ENCODE measurements at places on chromosomes 7 and 10. TPM values are rescaled to one million over a fixed set of nuclear protein-coding genes. Genes with fewer than 3 reads are reported as not detected.
A peak's percentile ranks its signal among the peaks of the same experiment; 100 is the strongest.

GRCh38 chr7:7969306-7970236, 975 bp downstream of the GLCCI1 start:
- no peaks in the 10 kb centered on the region for H3K27me3 ChIP-seq
- H3K4me3 ChIP-seq = peak overlapping the region; percentile 88
- H3K36me3 ChIP-seq = no peaks in the 10 kb centered on the region
- peak; percentile 84 for DNase-seq

- peak overlapping the region; percentile 80 for H3K27ac ChIP-seq
- peak; percentile 89 for DNase-seq
- H3K4me3 ChIP-seq = peak overlapping the region; percentile 81
- H3K36me3 ChIP-seq = no peaks in the 10 kb centered on the region
These were observed 167.9 kb downstream of the NEURL1 start for GRCh38 chr10:103661198-103661950.

DNA sequence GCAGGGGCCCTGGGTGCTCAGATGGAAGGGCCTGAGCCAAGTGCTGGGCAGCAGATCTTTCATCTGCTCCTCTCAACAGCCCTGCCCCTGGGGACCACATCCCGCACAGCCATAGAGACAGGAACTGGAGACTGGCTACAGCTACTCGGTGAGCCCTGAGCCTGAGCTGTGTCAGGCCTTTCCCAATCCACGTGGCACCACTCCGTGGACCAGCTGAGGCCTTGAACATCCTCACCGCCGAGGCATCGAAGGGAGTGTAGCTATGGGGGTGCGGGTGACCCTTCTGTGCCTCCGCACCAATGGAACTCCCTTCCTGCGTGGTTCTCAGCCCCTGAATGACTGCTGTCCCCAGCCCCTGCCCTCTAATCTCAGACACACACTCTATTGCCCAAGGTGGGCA, 362.7 kb upstream of the SHH start:
- H3K27ac ChIP-seq = no peak overlapping the region
- H3K4me3 ChIP-seq = no peak overlapping the region
- no peaks in the 10 kb centered on the region for H3K4me1 ChIP-seq
- no peaks in the 10 kb centered on the region for H3K36me3 ChIP-seq
- H3K27me3 ChIP-seq = no peaks in the 10 kb centered on the region
- DNase-seq = no peak

GRCh38 chr7:135717693-135718092, 10.3 kb downstream of the SLC13A4 start:
- H3K27ac ChIP-seq = no peak overlapping the region
- H3K36me3 ChIP-seq = no peaks in the 10 kb centered on the region
- no peak overlapping the region for H3K4me3 ChIP-seq
- DNase-seq = no peak

DNA sequence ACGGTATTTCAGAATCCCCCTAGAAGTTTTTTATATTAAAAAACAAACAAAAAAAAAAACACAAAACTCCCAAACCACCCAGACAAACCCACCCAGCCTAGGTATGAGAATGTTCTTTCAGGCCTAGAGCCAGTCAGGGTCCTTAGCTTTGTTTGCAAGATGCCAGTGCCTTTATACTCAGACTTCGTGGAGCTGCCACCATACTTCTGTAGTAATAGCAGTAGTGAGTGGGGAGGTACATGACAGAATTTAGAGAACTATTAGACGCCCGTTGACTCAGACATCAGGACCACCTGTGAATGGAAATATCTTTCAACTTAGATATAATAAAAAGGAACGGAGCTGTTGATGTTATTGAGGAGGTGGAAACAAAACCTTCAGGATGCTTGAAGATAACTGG, 138.2 kb upstream of the MKLN1 start:
- no peak overlapping the region for H3K4me3 ChIP-seq
- no peak for DNase-seq
- H3K27ac ChIP-seq = no peak overlapping the region
- H3K4me1 ChIP-seq = peaks cover 21% of the 10 kb centered on the region

GRCh38 chr10:93412801-93413200, 69.3 kb downstream of the MYOF start:
- DNase-seq = no peak
- H3K4me3 ChIP-seq = no peak overlapping the region
- H3K27me3 ChIP-seq = no peaks in the 10 kb centered on the region
- peaks cover 37% of the 10 kb centered on the region for H3K36me3 ChIP-seq

DNA sequence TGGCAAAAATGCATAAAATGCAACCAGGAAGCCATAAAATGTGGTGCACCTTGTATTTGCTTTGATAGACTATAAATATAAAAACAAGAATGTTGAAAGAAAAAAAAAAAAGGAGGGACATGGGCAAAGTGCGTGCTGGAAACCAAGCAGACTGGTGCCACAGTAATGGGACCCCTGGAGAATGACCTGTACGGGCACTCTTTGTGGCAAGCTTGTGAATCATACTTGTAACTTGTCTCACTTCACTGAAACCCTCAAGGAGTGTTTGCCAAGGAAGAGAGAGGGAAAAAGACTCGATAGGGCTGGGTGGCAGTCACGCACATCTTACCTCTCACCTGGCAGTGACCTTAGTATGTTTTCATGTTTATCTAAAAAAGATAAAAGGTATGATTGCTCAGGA, 1183.6 kb downstream of the GATA3 start:
- DNase-seq = no peak
- H3K27me3 ChIP-seq = peaks cover 8% of the 10 kb centered on the region
- H3K36me3 ChIP-seq = no peaks in the 10 kb centered on the region

DNA sequence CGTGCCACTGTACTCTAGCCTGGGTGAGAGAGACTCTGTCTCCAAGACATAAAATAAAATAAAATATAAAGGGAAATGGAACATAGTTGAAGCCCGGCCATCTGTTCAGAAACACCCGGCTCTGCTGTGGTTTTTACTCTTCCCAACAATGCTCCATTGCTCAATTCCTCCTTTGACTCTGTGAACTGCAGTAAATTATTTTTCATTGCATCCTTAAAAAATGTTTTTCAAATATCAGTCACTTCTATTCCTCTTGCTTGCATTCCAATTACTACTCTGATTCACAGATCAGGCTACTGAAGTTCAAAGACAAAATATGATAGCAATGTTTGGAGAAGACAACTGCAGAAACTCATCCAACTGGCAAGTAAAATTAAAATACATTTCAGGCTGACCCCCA, 983.0 kb downstream of the SORCS1 start:
- H3K4me1 ChIP-seq = no peaks in the 10 kb centered on the region
- no peaks in the 10 kb centered on the region for H3K27me3 ChIP-seq
- H3K36me3 ChIP-seq = no peaks in the 10 kb centered on the region
- no peak overlapping the region for H3K4me3 ChIP-seq
- no peak for DNase-seq
- no peak overlapping the region for H3K27ac ChIP-seq

GRCh38 chr7:139725077-139725476, 52.7 kb downstream of the HIPK2 start:
- H3K27ac ChIP-seq = peak overlapping the region; percentile 70
- DNase-seq = no peak
- no peaks in the 10 kb centered on the region for H3K27me3 ChIP-seq
- H3K36me3 ChIP-seq = no peaks in the 10 kb centered on the region

DNA sequence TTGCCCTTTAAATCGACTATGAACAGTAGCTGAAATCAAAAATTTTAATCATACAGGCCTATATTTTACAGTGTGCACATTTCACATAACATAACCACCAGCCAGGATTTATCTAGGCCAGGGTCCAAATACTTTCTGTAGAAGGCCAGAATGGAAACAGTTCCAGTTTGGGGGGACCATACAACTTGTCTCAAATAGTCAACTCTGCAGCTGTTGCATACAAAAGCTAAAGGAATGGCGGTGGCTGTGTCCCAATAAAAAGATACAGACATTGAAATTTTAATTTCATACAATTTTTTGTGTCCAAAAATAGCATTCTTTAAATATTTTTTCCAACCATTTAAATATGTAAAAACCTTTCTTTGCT, 742 bp upstream of the TYSND1 start:
- H3K27me3 ChIP-seq = no peaks in the 10 kb centered on the region
- H3K4me1 ChIP-seq = peaks cover 14% of the 10 kb centered on the region
- peaks cover 46% of the 10 kb centered on the region for H3K36me3 ChIP-seq

- no peaks in the 10 kb centered on the region for H3K36me3 ChIP-seq
- H3K27me3 ChIP-seq = no peaks in the 10 kb centered on the region
- peak overlapping the region; percentile 24 for H3K27ac ChIP-seq
- no peak overlapping the region for H3K4me3 ChIP-seq
These were observed 3.9 kb upstream of the NRF1 start for GRCh38 chr7:129607471-129608120.

GRCh38 chr7:7693881-7694280, 24.5 kb downstream of the RPA3 start:
- no peaks in the 10 kb centered on the region for H3K27me3 ChIP-seq
- peaks cover 8% of the 10 kb centered on the region for H3K4me1 ChIP-seq
- no peak overlapping the region for H3K27ac ChIP-seq
- no peaks in the 10 kb centered on the region for H3K36me3 ChIP-seq

GRCh38 chr7:27091105-27091504, 4.7 kb downstream of the HOXA1 start:
- no peak overlapping the region for H3K4me3 ChIP-seq
- no peaks in the 10 kb centered on the region for H3K36me3 ChIP-seq
- H3K27me3 ChIP-seq = peaks cover 41% of the 10 kb centered on the region

DNA sequence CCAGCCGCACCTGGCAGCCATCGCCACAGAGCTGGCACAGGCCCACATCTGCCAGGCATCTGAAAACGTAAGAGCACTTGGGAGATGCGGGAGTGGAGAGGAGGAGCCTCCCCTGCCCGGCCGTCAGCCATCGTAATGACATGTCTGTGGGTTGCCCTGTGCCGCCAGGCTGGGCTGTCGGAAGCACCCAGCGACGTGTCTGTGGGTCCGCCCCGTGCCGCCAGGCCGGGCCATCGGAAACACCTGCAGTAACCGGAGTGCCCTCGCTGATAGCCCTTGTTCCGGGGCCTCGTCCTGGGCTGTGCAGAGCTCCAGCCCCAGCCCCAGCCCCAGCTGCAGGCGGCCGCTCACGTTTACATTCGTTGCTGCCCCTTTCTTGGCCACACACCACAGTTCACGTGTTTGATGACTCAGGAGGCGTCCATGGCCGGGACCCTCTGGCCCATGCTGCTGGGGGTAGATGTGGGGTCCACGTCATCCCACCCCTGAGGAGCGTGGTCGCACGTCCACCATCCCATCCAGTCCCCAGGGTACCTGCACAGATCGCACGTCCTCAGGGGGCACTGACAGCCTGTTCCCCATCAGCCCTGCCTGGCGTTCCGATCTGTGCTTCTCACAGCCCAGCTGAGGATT, 30.0 kb upstream of the PRKAR1B start:
- no peak overlapping the region for H3K27ac ChIP-seq
- no peak overlapping the region for H3K4me3 ChIP-seq
- H3K27me3 ChIP-seq = no peaks in the 10 kb centered on the region
- no peaks in the 10 kb centered on the region for H3K4me1 ChIP-seq
- no peak for DNase-seq

DNA sequence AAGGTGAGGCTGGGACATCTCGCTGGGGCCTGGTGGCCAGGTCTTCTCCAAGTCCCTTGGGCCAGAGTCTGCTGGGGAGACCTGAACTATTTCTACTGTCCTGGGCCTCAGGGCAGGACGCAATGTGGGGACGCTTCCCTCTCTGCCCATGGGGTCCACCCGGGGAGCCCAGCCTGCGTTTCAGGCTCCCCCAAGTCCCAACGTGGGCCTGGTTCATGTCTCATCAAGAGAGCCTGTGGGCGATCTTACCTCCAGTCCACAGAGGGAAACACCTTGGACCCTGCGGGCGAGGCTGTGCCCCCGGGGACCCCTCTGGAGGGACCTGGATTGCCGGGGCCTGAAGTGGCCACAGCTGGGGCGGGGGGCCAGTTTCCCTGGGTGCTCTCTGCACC, 91.7 kb downstream of the DNAJB6 start:
- peaks cover 7% of the 10 kb centered on the region for H3K27me3 ChIP-seq
- no peak overlapping the region for H3K4me3 ChIP-seq
- no peak for DNase-seq

- no peak overlapping the region for H3K27ac ChIP-seq
- peaks cover 16% of the 10 kb centered on the region for H3K4me1 ChIP-seq
- no peaks in the 10 kb centered on the region for H3K36me3 ChIP-seq
- no peak for DNase-seq
- H3K4me3 ChIP-seq = peak overlapping the region; percentile 37
These were observed 816 bp upstream of the SDK1 start for GRCh38 chr7:3300221-3300650.

GRCh38 chr7:159118197-159118595, 26.5 kb downstream of the VIPR2 start:
- no peak overlapping the region for H3K27ac ChIP-seq
- no peaks in the 10 kb centered on the region for H3K27me3 ChIP-seq
- no peak for DNase-seq

DNA sequence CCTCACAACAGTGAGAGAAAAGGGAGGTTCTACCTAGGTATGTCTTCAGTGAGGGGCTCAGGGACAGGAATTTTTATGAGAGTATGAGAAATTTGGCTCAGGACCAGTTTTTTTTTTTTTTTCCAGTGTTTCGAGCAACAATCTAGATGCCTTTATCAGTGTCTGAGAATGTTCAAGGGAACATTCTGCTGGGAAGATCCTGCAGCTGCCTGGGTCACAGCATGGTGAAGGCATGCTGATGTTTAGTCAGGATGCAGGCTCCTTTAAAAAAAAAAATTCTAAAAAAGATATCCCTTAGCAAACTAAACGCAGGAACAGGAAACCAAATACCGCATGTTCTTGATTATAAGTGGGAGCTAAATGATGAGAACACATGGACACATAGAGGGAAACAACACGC, 31.0 kb downstream of the SBDS start:
- DNase-seq = no peak
- H3K27me3 ChIP-seq = no peaks in the 10 kb centered on the region
- H3K36me3 ChIP-seq = no peaks in the 10 kb centered on the region
- no peaks in the 10 kb centered on the region for H3K4me1 ChIP-seq

GRCh38 chr7:20574784-20575720, 40.4 kb upstream of the ABCB5 start:
- H3K27ac ChIP-seq = no peak overlapping the region
- H3K4me1 ChIP-seq = no peaks in the 10 kb centered on the region
- H3K27me3 ChIP-seq = no peaks in the 10 kb centered on the region

DNA sequence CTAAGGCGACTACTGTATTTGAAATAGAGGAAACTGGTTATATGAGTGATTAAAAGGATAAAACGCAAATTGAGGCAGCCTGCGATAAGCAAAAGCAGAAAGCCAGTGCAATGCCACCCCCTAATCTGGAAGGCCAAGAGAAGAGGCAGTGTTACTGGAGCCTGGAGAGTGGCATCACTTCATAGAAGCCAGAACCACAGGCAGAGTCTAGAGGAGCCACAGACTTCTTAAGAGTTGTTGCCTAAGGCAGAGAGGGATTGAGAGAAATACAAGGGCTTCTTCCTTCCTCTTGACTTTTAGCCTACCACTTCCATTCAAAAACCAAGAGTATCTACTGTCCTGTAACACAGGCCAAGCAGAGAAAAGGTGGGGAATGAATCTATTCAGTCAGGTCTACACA, 94.9 kb upstream of the SKAP2 start:
- no peak for DNase-seq
- no peaks in the 10 kb centered on the region for H3K4me1 ChIP-seq
- no peaks in the 10 kb centered on the region for H3K36me3 ChIP-seq
- H3K4me3 ChIP-seq = no peak overlapping the region

The ADAM8 gene
- total RNA-seq = 16.2 TPM

The TBRG4 gene
- total RNA-seq = 72.5 TPM

The ADCYAP1R1 gene
- 1.4 TPM for total RNA-seq

The SEMA3A gene
- total RNA-seq = 6.1 TPM

The FRAT1 gene
- total RNA-seq = 10.8 TPM

The CPA2 gene
- not detected for total RNA-seq

The SPDYE6 gene
- total RNA-seq = not detected

The MYL7 gene
- 1.8 TPM for total RNA-seq

The HIP1 gene
- 84.2 TPM for total RNA-seq

The SP8 gene
- total RNA-seq = not detected

The WNT8B gene
- total RNA-seq = not detected

The C10orf71 gene
- total RNA-seq = not detected
